ENCODE measurements at places on chromosomes 7 and 10. TPM values are rescaled to one million over a fixed set of nuclear protein-coding genes. Genes with fewer than 3 reads are reported as not detected.

WNT2 gene
- not detected for total RNA-seq

ADRB1 gene
- not detected for total RNA-seq

SPOCK2 gene
- under 0.01 TPM for total RNA-seq

EPDR1 gene
- total RNA-seq = 47.3 TPM
